ENCODE measurements at places on chromosomes 6 and 20. TPM values are rescaled to one million over a fixed set of nuclear protein-coding genes. Genes with fewer than 3 reads are reported as not detected.

The PEX7 gene
- total RNA-seq: 17.2 TPM

- no peak for DNase-seq
Measured at GRCh38 chr6:106617302-106617701, 12.0 kb downstream of the RTN4IP1 start.

DNA sequence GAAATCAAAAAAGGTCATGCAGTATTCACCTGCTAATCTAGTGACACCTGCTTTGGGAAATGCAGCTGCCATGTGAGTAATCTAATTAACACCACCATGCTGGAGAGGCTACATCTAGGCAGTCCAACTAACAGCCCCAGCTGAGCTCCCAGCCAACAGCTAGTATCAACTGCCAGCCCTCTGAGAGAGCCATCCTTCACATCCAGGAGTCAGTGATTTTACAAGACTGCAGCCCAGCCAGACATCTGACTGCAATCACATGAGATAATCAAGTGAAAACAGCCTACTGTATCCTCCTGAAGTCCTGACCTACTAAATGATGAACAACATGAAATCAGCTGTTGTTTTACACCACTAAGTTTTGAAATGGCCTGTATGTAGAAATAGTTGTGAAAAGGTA lies 298.4 kb downstream of the TRDN start:
- DNase-seq: no peak

DNA sequence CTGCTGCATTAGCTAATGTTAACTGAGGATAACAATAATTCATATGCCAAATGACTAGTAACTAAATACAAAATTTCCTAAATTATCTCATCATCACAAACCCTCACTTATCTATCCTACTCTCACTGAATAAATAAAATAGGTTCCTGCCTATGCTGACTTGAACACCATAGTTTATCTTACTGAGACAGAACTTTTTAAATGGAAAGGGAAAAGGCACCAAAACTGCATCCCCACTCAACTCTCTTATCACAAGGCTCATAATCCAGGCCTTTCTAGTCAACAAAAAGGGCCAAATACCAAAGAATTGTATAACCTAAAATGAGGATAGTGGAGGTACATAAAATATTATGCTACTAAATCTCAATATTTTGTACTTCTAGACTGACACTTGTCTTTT lies 23.1 kb downstream of the OSTM1 start:
- DNase-seq: no peak

DNA sequence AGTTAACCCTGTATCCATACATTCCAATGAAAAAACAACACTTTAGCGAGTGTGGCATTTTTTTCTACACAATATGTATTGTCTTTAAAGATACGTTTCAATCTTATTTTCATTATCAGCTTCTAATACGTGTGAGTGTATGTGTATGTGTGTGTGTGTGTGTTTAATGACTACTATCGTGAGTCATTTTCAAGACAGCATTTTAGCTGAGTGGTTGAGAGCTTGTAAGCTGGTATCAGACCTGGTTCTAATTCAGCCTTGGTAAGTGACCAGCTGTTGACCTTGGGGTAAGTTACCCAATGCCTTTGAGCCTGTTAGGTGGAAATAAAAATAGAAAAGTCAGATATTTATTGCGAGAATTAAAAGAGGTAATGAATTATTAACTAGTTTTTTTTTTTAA lies 320.0 kb upstream of the NT5E start:
- peak; percentile 40 for DNase-seq

- DNase-seq: no peak
Measured at GRCh38 chr20:34049389-34049788, 55.7 kb downstream of the RALY start.

GRCh38 chr6:157759028-157759427 lies 64.0 kb upstream of the SNX9 start:
- peak; percentile 47 for DNase-seq

- DNase-seq: peak; percentile 12
Measured at GRCh38 chr6:21402368-21402767, 191.2 kb upstream of the SOX4 start.

The RIPOR2 gene
- total RNA-seq: 2.3 TPM
